DMS79 treated with DMSO at 0.1 percent for 48 hours (cell line): ENCODE measurements at places on chromosomes 1 and 21.

DNA sequence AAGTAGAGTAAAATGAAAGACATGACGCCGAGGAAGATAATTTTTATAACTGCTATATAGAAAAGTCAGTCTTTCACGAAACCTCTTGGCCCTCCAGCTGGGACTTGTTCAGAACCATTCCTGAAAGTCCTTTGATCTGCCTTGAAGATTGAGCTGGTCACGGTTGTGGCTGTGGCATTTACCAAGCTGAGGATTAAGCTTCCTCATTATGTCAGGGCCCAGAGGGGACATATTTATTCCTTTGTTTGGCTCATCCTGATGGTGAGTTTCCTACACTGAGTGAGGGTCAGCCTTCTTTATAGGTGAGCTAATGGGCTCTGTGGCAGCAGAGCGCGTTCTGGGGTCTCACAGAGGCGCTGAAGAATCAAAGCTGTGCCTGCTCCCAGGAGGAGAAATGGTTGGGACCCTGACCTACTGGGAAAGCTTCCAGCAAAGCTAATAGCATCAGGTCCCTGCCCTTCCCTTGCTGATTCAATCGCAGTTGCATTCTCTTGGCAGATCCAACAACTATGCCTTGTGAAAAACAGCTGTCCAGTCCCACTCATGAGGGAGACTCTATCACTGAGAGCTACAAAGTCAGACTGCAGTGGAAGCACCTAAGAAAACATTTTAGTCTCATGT lies 43.2 kb upstream of the PBX1 start:
- peak; percentile 10 for DNase-seq

GRCh38 chr1:160148121-160148520 lies 3.3 kb upstream of the ATP1A4 start:
- DNase-seq: no peak

- DNase-seq: no peak
These were observed 21.7 kb upstream of the IL12RB2 start for GRCh38 chr1:67285780-67286488.

DNA sequence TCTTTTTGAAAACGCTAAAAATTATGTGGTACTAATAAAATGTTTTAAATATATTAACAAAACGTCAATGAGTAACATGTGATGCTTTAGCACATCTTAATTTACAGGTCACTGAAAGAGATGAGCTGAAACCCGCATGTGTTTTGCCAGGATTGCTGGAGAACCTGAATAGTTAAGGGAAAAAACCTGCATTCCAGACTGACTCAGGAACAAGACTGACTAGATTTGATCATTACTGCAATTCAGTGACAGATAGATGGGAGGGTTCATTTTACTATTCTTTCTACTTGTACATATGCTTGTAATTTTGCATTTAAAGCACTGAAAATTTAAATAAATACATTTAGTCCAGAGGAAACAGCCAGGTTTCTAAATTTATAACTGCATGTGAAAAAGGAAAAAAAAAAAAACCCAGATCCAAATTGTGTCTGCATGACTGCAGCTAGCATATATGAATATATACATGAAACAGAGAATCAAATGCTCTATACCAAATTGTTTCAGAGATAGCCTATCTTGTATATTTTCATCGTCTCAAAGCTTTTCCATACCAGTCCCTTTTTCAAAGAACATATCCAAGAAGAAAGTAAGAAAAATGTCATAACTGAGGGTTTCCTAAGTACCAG lies 71.7 kb downstream of the APP start:
- no peak for DNase-seq

DNA sequence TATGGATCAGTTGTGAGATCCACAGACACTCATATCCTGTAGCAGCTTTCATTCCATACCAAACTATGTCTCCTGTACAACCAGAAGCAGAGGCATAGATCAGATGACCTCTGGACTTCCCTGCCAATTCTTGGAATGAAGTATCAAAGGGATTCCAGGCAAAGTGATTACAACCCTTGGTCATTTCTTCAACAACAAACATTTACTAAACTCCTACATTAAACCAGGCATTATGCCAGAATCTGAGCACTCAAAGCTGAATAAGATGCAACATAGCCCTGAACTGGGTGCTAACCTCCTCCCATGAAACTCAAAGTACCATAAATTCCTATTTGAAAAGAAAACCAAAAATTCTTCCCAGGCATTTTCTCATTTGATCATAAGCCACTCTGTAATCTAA lies 121.2 kb upstream of the SGIP1 start:
- DNase-seq: no peak

DNA sequence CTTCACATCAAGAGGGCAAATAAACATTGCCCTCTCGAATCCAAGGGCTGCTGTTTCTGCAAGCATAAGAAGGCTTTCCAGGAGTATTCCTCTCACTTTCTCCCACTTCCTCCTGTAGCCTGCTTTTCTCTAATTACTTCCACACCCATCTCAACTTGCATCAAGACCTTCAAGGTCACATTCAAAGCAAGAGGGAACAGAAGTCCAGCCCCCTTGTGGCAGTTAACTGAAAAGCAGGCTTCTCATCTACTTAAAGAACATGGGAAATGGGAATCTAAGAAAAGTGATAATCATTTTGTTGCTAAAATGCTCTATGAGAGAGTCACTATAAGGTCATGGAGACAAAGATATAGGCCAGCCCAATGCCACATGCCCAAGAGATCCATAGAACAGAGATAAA lies 874.4 kb downstream of the KCNT2 start:
- no peak for DNase-seq

DNA sequence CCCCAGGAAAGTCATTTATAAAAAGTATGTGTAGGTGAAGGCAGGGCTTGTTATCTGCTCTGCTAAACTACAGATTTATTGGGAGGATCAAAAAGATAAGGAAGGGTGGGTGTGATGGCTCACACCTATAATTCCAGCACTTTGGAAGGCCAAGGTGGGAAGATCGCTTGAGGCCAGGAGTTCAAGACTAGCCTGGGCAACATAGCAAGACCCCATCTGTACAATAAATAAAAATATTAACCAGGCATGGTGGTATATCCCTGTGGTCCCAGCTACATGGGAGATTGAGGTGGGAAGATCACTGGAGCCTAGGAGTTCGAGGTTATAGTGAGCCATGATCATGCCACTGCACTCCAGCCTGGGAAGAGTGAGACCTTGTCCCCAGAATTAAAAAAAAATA lies 86.4 kb downstream of the NENF start:
- no peak for DNase-seq

DNA sequence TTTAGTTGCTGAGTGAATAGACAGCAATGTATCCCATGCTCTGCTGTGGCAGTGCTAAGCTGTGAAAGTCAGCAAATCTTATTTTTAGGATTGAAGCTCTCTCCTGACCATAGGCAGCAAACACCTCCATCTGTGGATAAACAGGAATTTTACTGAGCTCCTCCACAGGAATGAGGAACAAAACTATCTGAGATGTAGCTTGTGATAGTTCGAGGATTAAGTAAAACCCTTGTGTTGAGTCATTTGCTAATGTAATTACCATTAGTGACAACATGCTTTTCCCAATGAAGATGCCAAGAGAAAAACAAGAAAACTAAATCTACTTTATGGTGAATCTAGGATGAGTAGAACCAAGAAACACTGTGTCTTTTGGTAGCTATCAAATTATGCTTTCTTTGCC lies 122.7 kb downstream of the CLEC20A start:
- no peak for DNase-seq

GRCh38 chr1:101128211-101128727 lies 102.7 kb upstream of the DPH5 start:
- no peak for DNase-seq

DNA sequence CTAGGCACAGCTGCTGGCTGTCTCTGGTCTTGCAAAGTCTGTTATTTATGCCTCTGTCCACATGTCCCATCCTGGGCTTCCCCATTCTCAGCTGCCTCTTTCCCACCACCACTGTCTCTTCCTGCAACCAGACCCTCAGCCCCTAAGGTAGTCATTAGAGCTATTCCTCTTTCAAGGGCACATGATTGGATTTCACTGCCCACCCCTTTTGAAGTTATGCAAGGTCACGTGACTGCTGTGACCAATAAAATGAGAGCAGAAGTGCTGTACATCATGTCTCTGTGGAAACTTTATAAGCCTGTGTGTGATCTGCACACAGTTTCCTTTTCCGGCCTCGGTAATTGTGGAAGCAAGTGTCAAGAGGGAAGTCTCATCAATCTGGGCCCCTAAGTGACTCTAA lies 136.6 kb upstream of the HMGB4 start:
- no peak for DNase-seq

DNA sequence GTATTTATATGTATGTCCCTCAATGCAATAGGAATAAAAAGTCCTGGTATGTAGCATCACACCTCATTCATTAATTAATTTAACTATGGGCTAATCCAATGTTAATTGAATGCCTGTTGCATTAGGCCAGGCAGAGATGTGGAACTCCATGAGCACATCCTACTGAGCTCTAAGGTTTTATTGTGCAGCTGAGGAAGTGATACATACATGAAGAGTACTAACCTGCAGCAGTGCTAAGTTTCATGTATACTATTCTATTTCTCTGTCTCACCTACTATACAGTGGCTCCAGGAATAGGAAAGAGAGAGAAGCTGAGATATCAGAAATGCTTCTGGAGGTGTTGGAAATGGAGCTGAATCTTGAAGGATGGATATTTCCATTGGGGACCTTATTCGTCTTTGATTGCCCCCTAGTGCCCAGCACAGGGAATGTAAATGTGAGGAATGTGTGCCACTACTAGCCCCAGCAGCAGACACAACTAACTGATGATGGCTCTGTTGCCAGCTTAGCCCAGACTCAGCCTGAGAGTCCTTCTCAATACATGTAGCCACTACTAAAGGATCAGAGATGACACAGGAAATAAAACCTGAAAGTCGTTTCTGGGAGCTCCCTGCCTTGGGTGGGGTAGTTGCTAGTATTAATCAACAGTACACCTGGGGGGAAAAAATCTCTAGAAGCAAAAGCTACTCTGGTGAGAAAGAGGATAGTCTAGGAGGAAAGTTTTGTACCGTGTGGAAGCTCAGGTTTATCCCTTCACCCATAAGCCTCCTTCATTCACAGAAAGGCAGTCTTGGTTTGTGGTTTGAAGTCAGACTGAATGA lies 173.3 kb upstream of the FOXD3 start:
- DNase-seq: no peak

DNA sequence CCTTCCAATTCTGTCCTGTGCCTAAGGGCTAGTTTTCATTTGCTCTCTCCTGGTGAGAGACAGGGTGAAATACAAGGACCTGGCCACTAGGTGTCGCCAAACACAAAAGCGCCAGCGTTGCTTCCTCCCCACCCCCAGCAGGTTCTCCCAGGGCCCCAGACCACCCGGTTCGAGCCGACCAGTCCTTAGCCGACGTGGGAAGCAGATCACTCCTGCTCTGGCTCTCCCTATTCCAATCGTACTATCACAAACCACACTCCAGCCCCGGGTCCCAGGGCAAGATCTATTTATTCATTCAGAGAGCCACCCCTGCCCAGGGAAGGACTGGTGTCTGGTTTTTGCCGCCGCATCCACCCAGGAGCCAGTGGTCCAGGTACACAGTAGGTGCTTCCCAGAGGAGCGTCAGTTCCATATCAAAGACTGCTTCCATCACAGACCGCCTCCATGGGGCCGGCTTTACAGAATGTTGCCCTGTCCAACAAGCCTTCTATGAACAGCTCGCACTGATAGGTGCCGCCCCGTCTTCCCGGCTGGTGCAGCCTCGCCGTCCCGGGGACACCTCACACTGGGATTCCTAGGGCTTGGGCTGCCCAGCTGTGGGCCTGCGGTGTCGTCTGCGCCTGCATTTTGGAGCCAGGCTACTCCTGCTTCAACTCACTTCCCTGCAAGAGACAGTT lies 35.0 kb downstream of the CTNNBIP1 start:
- peak; percentile 83 for DNase-seq

GRCh38 chr1:9203511-9203982 lies 31.0 kb upstream of the H6PD start:
- DNase-seq: no peak

DNA sequence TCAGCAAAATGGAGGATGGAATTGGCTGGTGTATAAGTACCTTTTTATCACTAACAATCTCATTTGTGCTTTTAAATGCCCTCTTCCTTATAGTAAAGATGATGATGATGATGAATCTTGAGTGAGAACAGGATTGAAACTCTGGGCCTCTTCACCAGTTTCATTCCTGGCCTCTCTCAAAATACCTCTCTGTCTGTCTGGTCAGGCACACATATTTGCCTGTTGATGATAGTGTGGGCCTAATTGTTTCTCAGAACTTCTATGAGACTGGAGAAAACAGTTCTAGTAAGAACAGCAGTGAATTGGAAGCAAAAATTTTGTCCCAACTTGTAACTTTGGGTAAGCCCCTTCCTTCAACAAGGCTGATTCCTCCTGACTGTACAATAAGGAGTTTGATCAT lies 94.4 kb upstream of the RGS4 start:
- no peak for DNase-seq

GRCh38 chr1:168945870-168946269 lies 160.6 kb upstream of the ATP1B1 start:
- no peak for DNase-seq

- DNase-seq: no peak
These were observed 20.0 kb upstream of the PADI1 start for GRCh38 chr1:17184822-17185484.

DNA sequence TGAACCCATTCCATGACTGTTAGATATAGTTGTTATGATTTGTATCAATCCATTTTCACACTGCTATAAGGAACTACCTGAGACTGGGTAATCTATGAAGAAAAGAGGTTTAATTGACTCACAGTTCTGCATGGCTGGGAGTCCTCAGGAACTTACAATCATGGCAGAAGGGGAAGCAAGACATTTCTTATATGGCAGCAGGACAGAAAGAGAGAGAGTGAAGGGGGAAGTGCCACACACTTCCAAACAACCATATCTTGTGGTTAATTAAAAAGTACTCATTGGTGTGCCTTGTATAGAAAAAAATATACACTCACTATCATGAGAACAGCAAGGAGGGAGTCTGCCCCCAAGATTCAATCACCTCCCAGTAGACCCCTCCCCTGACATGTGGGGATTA lies 137.6 kb upstream of the NBPF11 start:
- DNase-seq: no peak

- DNase-seq: no peak
These were observed 41.3 kb upstream of the DHCR24 start for GRCh38 chr1:54928327-54928726.

GRCh38 chr1:59730302-59730701 lies 84.4 kb upstream of the HOOK1 start:
- no peak for DNase-seq

DNA sequence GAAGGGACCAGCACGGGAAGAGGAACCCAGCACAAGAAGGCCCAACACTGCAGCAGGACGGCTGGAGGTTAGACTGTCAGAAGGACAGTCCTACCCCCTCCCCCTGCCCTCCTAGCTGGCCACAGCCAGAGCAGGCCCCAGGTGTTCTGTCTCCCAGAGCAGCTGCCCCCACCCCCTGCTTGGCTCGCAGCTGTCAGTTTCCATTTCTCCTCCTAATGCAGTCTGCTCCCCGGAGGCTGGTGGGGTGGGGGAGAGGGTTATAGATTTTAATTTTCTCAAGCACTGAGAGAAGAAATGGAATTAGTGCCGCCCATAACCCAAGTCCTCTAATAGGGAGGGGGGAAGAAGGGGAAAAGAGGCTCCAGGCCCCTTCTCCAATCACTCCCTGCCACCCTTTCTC lies 13.0 kb upstream of the PEAR1 start:
- DNase-seq: no peak

- peak; percentile 98 for DNase-seq
These were observed 139.9 kb downstream of the DHRS3 start for GRCh38 chr1:12477936-12478611.
